ENCODE measurements at places on chromosomes 5 and 9.

DNA sequence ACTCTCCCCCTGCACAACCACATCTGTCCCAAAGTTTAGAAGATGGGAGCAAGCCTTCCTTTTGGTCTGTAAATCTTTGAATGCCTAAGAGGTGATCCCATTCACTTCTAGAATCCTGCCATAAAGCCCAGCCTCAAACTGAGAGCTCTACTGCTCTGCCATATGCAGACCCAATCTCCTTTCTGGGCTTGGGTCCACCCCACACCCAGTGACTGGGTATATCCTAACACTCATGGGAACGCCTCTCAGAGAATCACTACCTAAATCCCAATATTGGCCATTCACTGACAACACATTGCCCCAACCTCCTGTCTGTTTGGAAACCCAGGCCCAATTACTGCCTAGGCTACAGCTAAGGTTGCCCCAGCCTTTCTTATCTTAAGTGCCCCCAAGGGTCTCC lies 90.7 kb downstream of the MAMDC2 start:
- no peak for DNase-seq

DNA sequence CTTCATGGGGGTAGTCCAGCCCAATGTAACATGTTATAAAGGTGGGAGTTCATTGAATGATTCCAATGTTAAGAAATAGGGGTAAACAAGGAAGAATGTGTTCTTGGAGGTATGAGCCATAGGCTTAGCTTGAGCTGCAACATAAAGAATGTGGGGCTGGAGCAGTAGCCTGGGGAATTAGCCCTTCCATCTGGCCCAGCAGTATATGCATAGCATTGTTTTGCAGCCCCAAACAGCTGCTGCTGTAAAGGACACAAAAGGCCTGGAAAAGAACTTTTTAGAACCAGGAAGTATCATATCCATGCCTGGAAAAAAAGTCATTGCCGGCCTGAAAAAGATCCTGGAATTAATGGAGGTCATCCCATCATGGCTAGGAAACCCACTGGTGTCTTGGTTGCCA lies 55.8 kb upstream of the SMARCA2 start:
- no peak for DNase-seq

DNA sequence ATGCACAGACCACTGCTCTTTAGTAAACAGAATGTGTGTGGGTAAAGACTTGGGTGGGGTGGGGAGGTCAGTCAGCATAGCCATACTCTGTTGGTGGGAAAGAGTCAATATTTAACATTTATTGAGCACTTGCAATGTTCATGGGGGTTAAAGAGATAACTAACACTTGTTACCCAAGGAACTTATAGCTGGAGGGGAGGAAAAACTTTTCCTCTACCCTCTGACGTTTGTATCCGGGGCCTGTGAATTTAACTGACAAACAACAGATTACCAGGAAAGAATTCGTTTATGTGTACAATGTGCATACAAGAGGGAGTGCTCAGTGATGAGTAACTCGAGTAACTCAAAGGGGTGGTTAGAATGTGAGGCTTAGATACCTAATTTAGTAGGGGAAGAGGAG lies 6.8 kb upstream of the CLINT1 start:
- no peak for DNase-seq

DNA sequence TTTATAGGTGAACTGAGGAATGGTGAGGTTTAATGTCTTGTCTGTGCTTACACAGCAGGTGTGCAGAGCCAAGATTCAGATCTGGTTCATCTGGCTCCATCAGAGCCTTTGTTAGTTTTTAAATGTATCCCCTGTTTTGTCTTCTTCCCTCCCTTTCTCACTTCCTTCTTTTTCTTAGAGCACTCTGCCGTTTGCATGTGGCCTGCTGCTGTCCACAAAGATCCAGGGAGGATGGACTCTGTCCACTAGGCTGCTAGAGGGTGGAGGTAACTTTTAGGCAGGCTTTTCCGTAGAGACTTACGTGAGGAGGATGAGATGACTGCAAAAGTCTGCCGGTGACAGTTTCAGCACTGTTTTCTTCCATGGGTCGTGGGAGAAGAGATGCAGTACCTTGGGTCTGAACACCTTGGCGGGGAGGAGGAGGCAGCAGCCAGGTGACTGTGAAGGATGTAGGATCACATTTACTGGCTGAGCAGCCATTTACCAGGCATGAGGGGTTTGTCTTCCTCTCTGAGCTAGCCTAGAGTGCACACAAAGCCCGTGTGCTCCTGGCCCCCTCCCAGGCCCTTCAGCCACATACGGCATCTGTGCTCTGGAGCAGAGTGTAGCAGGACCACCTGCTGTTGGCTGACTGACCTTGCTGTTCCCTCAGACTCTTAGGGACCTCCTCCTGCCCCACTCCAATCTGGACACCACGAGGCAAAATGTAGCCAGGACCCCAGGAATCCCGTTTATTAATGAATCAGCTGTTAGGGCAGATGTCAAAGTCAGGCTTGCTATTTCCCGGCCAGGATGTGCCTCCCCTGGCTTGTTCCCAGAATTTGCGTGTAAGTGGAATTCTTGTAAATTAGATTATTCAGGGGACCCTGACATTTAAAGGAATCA lies 1.8 kb downstream of the NTMT1 start:
- DNase-seq, result no peak

- DNase-seq, result no peak
These were observed 31.8 kb upstream of the ZNF366 start for GRCh38 chr5:72539038-72539437.

GRCh38 chr5:16135003-16135402 lies 44.6 kb downstream of the MARCHF11 start:
- DNase-seq, result no peak

DNA sequence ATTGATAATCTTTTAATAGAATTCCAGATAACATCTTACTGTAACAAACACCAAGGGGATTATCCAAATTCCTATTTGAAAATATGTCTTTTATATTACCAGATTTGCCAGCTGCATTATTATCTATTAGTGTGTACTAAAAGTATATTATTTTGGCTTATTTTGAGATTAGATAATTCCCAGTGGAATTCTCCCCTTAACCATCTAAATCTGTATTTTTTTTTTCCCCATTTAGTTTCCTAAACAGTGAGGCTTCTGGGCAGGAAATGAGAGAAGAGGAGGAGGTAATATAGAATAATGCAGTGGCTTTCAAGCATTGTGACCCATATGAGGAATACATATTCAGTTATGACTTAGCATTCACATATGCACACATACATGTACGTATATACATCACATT lies 53.5 kb upstream of the ABL1 start:
- DNase-seq, result no peak

DNA sequence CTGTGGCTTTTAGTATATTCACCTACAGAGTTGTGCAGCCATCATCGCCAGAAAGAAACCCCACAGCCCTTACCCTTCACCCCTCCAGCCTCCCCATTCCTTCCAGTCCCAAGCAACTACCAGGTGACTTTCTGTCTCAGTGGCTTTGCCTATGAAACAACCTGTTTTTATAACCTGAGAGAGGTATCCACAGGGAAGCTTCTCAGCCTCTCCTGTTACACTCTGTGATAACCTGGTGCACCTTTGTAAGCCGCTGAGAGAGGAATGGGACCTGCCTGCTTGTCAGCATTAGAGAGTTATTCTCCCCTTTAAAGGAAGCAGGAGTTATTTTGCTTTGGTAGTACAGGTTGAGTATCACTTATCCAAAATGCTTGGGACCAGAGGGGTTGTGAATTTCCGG lies 93.6 kb downstream of the TRIO start:
- no peak for DNase-seq

GRCh38 chr9:107929443-107929842 lies 439.9 kb upstream of the KLF4 start:
- no peak for DNase-seq

GRCh38 chr9:103941104-103941503 lies 153.0 kb upstream of the SMC2 start:
- no peak for DNase-seq

All from stimulated activated naive CD8-positive, alpha-beta T cell treated with anti-CD3 and anti-CD28 coated beads, Interleukin-15, amount 100 ng/mL, for 72 hours (primary cell).